AG08396 (cell line): ENCODE measurements at places on chromosomes 11 and 22.
A peak's percentile ranks its signal among the peaks of the same experiment; 100 is the strongest.

- no peak for DNase-seq
Measured at GRCh38 chr11:118842369-118842768, 41.3 kb upstream of the CXCR5 start.

- DNase-seq: peak; percentile 91
Measured at GRCh38 chr22:38923463-38924346, 33.7 kb upstream of the APOBEC3A start.

- DNase-seq: no peak
Measured at GRCh38 chr11:67406969-67407687, 3.2 kb downstream of the TBC1D10C start.

DNA sequence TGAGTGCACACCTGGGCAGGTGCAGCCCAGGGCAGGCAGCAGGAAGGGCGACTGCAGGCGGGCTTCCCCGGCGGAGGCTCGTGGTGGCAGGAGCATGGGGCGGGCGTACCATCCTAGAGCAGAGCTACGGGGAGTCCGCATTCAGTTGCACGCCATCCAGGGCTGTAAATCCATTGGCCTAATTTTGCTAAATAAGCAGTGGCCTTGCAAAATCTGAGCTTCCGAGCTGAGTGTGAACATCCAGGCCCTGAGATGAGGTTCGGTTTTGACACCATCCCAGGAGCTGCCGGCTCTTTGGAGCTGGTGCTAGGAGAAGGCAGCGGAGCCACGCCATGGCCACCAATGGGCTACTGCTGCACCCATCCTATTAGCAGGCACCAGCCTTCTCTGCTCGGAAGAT lies 664.8 kb downstream of the BRD1 start:
- DNase-seq: no peak

- no peak for DNase-seq
Measured at GRCh38 chr11:75893251-75893650, 78.2 kb downstream of the UVRAG start.

GRCh38 chr11:2142762-2143202 lies 3.6 kb upstream of the IGF2 start:
- DNase-seq: no peak

DNA sequence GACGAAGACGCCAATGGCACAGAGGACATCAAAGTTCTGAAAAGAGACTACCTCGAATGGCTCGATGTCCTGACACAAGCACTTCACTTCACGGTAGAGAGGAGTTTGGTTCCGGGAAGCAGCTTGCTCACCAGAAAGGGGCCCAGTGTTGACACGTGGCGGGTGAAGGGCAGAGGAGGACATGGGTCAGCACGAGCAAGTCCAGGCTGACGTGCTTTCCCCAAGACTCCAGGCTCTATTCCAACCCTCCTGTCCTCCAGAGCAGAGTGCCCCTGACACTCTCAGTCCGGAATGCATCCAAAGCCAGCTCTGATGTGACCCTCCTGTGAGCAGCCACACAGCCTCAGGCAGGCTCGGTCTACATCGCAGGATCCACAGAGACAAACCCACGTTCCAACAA lies 77.5 kb upstream of the BID start:
- DNase-seq: no peak

DNA sequence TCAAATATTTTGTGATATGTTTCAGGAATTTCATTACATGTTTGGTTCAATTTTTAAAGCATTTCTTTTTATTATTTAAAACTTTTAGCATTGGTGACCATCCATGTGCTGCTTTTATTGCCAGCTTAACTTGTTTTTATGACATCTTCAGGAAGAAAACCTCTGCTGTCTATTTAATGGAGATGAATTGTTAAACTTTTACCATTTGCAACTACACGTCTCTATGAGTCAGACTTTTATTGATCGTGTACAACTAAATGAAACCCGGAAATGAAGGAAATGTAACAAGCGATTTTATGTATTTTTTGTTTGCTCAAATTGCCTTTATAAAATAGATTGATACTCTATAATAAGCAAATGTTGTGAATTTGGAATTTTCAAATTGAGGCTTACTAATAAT lies 113.0 kb downstream of the PTPRJ start:
- no peak for DNase-seq
